ENCODE measurements at places on chromosomes 3 and 15.

GRCh38 chr15:35545824-35546510 lies at the start of gene DPH6:
Gene DPH6, minus strand, starts transcription at chr15:35546165. Its CDS starts 24 bp downstream, at chr15:35546141.
- peak; percentile 68 for DNase-seq

GRCh38 chr3:155131104-155131503 lies 51.0 kb downstream of the MME start:
- DNase-seq = no peak

- DNase-seq = no peak
These were observed 908 bp downstream of the CCNB2 start for GRCh38 chr15:59105854-59106253.

DNA sequence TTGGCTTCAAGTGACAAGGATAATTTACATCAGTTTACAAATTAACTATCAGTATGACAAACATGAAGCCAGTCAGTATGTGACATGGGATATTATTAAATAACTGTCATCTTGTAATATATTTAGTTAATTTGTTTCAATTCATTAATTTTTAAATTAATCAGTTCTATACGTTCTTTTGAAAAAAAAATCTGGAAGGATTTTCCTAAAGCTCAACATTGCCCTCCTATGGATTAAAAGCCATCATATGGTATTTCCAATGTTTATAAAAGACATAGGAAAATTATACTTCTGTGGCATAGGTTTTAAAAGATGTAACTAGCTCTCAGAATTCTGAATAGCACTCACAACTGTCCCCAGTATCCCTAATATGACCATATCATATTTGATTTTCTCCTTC lies 134.4 kb downstream of the PLOD2 start:
- no peak for DNase-seq

- no peak for DNase-seq
These were observed 9.5 kb downstream of the CLDN18 start for GRCh38 chr3:138019281-138020069.

DNA sequence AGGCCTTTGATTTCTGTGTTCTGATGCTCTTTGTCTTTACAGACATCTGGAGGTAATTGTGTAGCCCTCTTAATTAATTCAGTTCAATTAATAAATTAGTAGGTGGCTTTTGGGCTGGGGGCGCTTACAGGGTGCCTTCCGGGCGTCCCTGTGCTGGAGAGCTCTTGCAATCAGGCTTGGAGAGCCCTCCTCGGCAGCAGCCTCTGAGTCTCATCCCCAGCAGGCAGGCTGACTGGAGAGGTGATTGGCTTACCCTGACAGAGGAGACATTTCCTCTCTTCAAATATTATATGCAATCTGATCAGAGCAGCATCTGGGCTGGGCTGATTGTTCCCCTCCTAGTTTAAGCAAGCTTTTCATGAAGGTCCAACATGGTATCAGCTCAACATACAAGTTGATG lies 250.7 kb downstream of the LPP start:
- DNase-seq = no peak

GRCh38 chr3:125059488-125060245 lies 3.9 kb upstream of the HEG1 start:
- no peak for DNase-seq

DNA sequence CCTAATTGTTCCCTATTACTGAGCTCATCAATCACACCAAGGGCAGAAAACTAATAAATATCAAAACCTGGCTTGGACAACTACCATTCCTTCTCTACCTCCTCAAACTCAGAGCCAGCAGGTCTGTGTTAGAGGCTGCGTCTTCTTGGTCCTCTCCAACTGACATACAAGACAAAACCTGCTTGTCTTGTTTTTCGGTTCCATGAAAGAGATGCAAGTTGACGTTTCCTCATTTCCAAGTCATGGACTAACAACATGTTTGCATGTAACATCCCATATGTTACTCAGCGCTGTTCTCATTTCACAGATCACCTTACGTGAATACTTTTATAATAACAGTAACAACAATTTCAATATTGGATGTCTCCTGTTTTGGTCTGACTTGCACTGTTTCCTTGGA lies 110.9 kb downstream of the LMLN start:
- no peak for DNase-seq

DNA sequence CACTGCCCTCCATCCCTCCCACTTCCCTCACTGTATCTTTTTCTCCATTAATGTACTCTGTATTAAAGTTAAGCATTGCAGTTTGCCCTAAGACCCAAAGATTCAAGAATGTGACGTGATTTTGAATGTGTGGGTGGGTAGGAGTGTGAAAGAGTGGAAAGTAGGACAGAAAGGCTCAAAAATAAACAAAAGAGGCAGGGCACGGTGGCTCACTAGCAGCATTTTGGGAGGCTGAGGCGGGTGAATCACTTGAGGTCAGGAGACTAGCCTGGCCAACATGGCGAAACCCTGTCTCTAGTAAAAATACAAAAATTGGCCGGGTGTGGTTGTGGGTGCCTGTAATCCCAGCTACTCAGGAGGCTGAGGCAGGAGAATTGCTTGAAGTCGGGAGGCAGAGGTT lies 18.4 kb downstream of the TFRC start:
- DNase-seq = no peak

GRCh38 chr3:178623666-178624255 lies 87.5 kb downstream of the KCNMB2 start:
- DNase-seq = no peak

GRCh38 chr3:196894557-196895295 lies 27.0 kb downstream of the SENP5 start:
- DNase-seq = no peak

GRCh38 chr3:41188306-41188705 lies 11.0 kb upstream of the CTNNB1 start:
- DNase-seq = no peak

DNA sequence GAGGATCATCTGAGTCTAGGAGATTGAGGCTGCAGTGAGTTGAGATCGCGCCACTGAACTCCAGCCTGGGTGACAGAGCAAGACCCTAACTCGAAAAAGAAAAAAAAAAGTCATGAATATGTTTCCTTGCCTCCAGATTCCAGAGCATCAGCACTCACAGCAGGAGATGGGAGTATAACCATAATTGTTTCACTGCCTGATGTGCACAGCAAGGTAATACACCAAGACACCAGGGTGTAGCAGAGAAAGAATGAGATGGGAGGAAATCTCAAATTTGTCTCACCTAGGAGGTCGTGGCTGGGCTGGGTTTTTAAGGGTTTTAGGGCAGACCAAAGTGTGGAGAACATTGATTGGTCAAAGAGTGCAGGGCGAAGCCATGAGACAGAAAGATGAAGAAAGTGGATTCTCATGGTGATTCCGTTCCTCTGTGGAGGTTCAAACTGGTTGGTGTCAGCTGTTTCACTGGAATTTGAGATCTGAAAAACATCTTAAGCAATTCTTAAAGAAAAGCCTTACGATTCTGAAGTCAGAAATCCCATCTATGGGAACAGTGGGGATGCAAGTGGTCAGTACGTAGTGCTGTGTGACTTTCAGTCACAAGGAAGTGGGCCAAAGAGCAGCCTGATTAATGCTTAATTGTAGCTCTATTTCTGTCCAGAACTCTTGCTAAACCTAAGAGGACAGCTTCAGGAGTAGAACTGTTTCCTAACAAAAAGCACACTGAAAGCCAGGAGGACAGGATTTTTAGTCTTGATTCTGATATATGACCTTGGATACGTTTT lies 7.8 kb upstream of the C15orf61 start:
- no peak for DNase-seq

GRCh38 chr3:106692624-106693023 lies 684.6 kb upstream of the CCDC54 start:
- DNase-seq = no peak

GRCh38 chr3:35971686-35972085 lies 332.4 kb downstream of the ARPP21 start:
- DNase-seq = no peak

- no peak for DNase-seq
These were observed 12.4 kb upstream of the PDE8A start for GRCh38 chr15:84969257-84969656.

DNA sequence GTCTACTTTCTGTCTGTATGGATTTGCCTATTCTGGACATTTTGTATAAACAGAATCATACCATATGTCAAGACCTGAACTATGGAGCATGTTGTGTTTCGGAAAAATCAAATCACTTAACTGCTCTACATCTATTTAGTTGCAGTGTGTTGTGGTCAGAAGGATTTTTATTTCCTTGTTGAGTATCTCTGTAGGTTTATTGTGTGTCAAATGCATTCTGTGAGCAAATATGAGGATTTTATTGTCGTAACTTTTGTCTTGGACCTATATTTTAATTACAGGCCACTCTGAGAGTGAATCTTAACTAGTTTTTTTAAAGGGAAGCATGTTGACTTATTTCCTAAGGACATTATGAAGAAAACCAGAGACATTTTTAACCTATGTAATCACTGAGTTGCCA lies 84.6 kb upstream of the MYZAP start:
- no peak for DNase-seq

DNA sequence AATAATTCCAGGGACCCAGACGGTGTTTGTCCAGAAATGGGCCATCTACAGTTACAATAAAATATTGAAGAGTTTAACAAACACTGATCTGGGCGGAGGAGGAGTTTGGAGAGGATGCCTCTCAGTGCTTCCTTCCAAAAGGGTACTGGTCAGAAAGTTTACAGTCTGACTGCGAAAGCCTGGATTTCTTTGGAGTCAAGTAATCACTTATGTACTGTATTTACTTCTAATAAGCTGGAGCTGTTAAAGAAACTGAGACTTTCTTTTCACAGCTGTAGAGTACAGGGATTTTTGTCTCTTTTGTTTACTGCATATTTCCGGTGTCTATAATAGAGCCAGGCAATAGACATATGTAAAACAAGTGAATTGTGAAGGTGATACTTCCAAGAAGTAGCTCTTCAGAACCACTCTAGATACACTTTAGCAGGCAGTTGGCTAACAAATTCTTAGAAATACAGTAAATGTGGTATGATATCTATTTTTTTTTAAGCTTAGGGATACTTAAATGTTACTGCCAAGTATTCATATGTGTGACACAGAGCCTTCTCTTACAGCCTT lies 22.1 kb upstream of the NEO1 start:
- DNase-seq = no peak

DNA sequence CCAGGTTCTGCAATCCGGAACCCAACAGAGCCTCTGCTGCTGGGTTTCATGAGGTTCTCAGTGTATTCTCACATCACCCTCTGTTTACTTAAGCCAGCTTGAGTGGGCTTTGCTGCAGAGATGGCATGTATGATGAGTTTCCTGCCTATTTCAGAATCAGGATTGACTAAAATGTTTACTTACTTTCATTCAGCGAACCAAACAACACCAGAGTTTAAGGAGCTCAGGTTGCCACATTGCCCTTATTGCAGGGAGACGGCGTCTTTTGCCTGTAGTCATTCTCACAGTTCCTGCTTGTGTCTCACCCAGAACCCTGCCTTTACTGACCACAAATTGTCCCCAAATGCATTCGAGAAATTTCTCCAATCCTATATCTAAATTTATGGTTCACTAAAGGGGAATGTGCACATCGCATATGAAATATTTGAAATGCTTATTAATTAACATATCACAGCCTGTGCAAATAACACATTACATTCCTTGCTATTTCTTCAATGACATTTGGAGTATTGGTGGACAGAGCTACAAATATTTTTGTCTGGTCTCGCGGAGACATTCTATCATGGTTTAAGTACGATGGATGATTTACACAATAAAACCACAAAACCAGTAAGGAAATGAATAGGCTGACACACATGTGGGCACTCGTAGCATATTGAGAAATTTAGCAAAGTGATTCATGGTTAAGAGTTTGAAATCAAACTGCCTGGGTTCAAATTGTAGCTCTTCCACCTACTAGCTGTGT lies 377.2 kb upstream of the CFAP20DC start:
- no peak for DNase-seq

DNA sequence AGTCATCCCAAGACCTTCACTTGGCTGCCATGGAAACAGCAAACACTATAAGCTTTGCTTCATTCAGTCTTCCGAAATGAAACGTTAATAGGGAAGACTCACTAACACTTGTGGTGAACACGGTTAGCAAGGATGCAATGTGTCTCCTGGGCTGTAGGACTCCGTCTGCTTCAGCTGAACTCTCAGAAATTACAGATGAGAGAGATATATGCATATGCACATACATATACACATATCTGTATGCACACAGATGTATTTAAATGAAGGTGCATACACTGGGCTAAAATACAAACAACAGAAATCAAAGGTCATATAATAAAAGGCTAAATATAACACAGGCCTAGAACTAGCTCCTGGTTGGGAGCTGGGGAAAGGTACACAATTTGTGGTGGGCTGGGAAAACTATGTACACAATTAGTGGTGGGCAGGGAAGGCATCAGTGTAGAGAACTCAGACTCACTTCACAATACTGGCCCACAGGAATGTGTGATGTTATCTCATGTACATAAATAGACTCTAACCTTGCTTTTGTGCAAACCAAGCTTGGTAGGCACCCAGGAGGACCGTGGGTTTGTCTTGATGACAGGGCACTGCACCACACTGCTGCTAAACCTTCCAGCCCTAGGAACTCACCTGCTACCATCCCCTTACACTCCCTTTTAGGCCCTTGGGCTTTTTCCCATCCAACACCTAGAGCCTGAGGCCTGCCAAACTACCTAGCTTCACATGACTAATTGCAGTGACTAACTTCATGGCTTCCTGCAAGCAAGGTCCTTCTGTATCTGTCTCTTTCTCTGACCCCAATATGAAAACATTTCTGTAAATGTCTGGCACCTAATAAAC lies 873.1 kb downstream of the NSUN3 start:
- no peak for DNase-seq

GRCh38 chr3:108403198-108403597 lies 106.8 kb downstream of the HHLA2 start:
- DNase-seq = no peak

- no peak for DNase-seq
These were observed 430.5 kb downstream of the OTOL1 start for GRCh38 chr3:161927131-161927530.

DNA sequence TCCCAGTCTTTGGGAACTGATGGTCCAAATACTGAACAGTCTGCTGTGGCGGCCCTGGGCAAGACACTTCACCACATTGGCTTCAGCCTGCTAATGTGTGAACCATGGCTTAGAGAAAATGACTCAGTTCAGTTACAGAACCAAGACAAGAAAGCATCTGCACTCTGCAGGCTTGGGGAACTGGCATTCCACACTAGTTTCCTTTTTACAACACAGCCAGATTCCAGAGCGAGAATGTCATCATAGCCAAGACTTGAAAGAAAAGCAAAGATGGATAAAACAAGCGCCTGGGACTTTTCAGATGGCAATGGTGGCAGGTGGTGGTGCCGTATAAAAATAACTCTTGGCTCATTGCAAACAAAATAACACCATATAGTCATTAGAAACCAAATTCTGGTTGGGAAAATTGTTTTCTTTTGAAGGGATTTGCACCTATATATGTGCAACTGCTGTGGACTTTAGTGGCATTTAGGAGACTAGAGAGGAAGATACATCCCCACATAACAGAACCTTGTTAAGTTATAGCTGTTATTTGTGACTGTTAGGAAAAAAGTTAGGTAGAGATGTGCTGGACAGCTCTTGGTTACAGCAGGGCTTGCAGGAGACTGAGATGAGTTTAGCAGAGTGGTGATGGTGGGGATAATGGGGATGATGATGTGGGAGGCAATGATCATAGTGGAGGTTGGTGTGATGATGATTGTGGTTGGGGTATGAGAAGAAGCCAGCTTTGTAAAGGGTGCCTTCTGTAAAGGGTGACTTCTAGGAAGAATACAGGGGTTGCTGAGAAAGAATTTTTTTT lies 273.6 kb downstream of the THRB start:
- no peak for DNase-seq

Measured in NCI-H1930 (cell line).